ENCODE measurements at places on chromosomes 16 and 17.

DNA sequence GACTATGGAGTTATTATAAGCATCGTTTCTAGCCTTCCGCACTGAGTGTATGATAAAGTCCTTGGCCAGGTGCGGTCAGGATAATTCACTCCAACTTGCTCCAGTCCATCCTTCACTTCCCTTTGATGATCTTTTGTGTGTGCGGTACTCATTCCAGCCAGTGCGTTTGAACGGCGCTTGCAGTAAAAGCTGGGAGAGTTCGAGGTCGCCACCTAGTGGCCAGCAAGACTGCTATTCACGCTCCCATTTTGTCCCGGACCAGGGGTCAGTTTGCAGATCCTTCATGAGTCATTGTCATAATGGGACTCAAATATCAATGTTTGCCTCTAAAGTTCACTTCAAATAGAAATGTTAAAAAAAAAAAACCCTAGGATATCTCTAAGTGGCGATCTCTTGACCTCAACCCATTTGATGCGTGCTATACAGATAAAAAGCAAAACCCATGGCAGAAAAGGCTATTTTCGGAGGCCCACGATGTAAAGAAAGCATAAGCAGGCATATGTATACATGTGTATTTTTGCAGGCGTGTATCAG lies 417.1 kb downstream of the TMEM114 start:
- DNase-seq = peak; percentile 36

GRCh38 chr16:54443839-54444238 lies 157.3 kb upstream of the IRX3 start:
- no peak for DNase-seq

DNA sequence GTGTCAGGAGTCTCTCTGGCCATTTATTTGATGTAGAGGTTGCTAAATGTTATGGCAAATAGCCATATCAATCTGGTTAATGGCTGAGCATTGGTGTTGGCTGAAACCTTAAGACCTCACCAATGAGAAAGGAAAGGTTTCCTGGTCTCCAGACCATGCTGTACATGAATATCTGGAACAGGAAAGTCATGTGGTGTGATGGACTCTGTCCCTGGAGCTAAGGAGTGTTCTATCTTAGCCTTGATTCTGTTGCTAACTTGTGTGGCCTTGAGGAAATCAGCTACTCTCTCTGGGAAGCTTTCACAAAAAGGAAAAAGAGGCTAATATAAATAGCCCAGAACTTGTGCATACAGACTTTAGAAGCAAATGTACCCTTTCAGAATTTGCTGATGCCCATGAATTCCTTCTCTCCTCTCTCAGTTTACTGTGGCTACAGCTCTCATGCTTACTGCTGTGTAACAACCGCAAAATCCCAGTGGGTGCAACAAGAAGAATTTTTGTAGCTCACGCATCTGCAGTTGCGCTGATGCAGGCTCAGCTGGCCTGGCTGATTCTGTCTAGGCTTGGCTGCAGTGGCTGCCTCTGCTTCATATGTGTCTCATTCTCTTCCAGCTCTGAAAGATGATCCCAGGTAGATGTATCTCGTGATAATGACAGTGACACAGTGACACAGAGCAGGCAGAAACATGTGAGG lies 287.5 kb downstream of the NPIPA8 start:
- no peak for DNase-seq

DNA sequence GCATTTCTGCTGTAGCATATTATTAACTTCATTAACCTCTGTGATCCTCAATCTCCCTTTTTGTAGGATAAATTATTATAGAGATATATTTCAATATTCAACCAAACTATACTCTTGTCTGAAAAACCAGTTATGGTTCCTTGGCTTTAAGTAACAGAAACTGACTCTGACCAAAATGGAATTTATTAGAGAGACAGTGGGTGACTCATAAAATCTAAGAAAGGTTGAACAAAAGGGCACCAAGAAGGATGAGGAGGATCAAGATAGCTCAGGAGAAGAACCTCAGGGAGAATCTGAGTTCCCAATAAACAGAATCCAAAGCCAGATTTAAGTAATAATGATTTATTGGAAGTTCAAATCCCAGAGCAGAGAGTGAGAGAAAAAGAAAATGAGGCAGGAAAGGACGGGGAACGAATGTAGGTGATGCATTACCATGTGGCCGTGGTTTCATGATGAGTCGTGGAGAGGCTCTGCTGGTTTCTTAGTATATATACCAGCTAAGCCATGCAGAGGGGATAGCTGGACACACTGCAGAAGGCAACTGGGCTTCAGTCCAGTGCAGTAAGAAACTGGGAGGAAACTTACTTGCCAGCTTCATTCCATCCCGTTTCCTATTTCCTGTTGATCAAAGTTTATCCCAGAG lies 151.5 kb upstream of the GOT2 start:
- DNase-seq = no peak

DNA sequence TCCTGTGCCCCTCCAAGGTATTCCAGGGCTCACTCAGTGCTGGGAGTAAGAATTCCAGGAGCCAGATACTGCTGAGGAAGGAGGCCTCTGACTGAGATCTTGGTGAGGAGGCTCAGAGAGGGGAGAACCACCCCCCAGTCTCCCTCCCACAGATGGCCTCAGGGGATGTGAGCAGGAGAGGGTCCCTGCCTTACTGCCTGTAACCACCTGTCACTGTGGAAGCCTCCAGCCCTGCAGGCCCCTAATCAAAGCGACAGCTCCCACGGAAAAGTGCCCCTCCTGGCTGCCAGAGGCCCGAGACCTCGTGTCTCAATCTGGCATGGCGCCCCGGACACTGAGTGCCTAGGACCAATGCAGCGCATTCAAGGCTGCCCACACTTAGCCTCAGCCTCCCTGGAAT lies 7.7 kb upstream of the C17orf113 start:
- DNase-seq = no peak

GRCh38 chr17:76370261-76370993 lies 14.0 kb upstream of the SPHK1 start:
- no peak for DNase-seq

GRCh38 chr17:50055055-50055425 lies 870 bp upstream of the ITGA3 start:
- DNase-seq = no peak

DNA sequence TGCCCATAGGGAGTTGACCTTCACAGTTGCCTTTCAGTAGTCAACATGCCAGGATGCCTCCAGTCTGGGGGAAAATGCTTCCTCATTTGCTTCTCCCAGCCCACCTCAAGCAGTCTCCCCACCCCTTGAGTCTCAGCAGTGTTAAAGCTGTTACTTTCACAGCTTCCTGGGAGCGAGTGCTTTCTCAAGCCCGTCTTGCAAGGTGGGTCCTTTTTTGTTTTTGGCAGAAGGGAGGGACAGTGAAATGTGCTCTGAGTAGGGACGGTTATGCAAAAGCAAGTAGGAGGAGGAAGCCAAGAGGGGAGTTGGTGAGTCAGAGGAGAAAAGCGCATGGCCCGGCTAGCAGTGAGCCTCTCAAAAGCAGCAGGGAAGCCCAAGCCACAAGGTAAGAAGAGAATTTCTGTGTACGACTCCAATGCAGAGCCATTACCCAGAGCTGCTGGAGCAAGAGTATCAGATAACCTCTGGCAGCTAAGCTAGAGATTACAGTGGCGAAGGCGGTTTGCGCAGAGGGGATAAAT lies at the start of gene CHST4:
CHST4 (plus strand) TSS at position 316 of the 521 bp plus-strand sequence. CDS start 10,252 bp downstream, outside the sequence.
- no peak for DNase-seq

- peak; percentile 60 for DNase-seq
Measured at GRCh38 chr17:6640536-6641246, at the start of the genes KIAA0753 and TXNDC17. TSS of gene KIAA0753 (minus strand) at chr17:6640711. CDS start at chr17:6635103, 5,608 bp downstream. TSS of gene TXNDC17 (plus strand) at chr17:6641060. CDS start at chr17:6641083, 23 bp downstream.

GRCh38 chr16:58842746-58843145 lies 108.6 kb upstream of the GOT2 start:
- no peak for DNase-seq

- DNase-seq = no peak
Measured at GRCh38 chr16:86668136-86668910, 90.0 kb downstream of the FOXL1 start.

DNA sequence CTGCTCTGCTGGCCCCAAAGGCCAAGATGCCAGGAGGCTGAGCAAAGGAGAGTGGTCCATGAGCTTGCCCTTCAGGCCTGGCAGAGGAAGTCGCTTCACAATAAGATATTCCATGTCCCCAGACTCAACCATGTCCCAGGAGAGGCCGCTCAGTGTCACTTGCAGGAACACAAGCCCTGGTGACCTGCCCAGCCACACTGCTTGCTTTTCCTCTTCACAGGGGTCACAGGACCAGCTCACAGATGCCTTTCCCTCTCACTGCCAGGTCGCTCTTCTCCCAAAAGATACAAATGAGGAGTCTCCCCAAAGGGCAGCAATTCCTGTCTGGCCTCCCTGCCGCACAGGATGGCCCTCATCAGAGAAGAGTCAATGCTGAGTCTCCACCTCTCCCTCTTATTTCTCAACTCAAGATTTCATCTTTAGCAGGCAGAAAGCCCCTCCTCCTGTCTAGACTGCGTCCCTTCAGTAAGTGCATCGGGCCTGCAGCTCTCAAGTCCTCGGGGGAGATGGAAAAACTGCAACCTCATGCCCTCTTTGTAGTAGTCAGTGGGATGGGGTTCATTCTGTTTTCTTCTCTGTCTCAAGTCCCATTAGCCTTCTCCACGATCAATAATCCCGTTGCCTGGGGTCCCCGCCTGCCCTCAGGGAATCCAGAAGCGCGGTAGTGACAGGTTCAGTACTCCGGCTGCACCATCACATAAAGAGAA lies 5.0 kb downstream of the JUP start:
- DNase-seq = no peak

DNA sequence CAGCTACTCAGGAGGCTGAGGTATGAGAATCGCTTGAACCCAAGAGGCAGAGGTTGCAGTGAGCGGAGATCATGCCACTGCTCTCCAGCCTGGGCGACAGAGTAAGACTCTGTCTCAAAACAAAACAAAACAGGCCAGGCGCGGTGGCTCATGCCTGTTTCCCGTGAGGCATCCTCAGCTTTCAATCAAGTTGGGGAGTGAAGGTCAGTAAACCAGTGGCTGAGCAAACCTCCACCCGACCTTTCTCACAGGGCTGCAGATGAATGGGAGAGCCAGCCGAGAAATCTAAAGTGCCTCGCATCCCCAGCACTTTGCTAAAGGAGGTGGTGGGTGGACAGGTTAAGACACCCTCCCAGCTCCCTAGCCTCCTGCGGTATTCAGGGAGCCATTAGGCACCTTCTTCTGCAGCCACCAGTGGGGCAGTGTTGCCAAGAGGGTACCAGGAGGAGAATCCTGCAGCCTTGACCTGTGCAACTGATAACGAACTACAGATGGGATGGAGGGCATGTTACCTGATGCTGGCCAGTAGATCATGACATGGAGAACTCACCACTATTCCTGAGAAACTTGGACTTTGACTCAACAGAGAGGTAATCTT lies 59.0 kb downstream of the KPNA2 start:
- DNase-seq = no peak

DNA sequence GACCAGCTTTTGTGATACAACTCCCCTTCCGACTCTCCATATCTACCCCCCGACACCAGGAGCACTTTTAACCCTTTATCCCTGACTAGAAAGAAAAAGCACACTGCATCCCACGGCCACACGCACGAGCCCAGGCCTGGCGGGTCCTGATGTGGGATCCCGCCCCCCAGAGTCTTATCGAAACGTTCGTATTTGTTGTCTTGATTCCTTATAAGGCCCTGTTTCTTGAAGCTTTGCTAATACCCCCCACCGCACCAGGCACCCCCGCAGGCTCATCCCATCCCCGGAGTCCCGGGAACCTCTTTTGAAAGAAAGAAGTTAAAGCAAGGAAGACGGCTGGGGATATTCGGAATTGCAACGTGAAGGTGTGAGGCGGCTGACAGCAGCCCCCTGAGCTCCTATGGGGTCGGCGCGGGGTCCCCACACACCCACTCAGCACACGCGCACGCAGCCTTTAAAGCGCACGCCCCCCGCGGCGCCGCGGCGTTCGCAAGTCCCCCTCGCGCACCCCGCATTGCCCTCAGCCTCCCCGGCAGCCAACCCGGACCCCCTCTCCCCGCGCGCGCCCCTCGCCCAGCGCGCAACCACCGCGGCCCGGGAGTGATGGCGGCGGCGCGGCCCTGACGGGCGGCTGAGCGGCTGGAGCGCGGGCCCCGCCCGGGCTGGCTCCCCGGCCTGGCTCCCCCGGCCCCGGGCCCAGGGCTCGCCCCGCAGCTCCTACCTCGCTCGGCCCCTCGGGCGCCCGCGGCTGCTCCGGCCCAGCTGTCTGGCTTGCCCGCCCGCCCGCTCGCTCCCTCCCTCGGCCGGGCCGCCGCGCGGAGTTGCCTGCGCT lies 448 bp downstream of the STAT5B start:
- DNase-seq = no peak

GRCh38 chr16:3063625-3064386 lies 1.6 kb upstream of the IL32 start:
- no peak for DNase-seq

- peak; percentile 5 for DNase-seq
Measured at GRCh38 chr16:6081320-6081976, 983.9 kb upstream of the EEF2KMT start.

GRCh38 chr17:35064516-35065215 lies 1.2 kb upstream of the RFFL start:
- DNase-seq = no peak

- no peak for DNase-seq
Measured at GRCh38 chr16:69084289-69084688, 21.2 kb upstream of the HAS3 start.

GRCh38 chr17:55272711-55273578 lies 8.2 kb downstream of the HLF start:
- no peak for DNase-seq

DNA sequence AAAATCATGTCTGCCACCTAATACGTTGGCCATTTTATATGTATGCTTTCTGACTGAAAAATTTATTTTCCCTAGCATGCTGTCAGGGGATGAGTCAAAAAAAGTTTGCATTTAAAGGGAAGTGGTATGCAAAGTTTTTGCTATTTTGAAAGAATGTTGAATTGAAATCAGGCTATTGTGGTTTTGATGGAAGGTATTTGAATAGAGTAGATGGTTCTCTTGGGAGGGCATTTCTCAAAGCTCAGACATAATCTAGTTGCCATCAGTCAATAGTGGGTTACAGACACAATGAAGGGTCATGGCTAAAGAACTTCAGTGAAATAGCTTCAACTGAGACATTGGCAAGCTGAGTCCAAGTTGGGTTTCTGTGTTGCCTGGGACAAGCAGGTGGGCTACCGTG lies 102.4 kb downstream of the MAP2K6 start:
- no peak for DNase-seq

DNA sequence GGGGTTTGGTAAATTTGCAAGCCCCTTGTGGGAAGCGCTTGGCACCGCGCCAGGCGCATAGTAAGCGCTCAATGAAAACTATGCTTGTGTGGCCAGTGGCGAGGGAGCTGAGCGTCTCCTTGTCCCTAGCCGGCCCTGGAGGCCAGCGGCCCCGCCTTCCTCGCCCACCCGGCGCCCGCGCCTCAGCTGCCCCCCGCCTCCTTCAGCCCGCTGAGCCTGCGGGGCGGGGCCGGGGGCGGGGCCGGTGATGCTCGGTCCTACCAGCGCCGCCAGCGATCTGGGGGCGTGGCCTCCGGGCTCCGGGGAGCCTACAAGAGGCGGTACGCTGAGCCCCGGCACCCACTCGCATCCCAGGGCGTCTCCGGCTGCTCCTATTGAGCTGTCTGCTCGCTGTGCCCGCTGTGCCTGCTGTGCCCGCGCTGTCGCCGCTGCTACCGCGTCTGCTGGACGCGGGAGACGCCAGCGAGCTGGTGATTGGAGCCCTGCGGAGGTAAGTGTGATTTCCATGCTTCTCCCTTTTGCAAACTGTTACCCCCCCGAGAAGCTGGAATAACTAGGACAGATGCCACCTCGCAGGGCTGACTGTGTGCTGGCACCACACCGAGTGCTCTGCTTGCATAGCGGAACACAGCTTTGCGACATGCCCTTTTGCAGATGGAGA lies at the start of gene CRISPLD2:
CRISPLD2 (plus strand) TSS at position 342 of the 661 bp plus-strand sequence. CDS start 18,511 bp downstream, outside the sequence.
- DNase-seq = peak; percentile 79

GRCh38 chr17:64281962-64282752 lies 19.1 kb upstream of the TEX2 start:
- DNase-seq = peak; percentile 50

- DNase-seq = no peak
Measured at GRCh38 chr17:43905985-43906852, 1.1 kb downstream of the MPP2 start.
